ENCODE measurements at places on chromosomes 12 and 14. TPM values are rescaled to one million over a fixed set of nuclear protein-coding genes. Genes with fewer than 3 reads are reported as not detected.

DNA sequence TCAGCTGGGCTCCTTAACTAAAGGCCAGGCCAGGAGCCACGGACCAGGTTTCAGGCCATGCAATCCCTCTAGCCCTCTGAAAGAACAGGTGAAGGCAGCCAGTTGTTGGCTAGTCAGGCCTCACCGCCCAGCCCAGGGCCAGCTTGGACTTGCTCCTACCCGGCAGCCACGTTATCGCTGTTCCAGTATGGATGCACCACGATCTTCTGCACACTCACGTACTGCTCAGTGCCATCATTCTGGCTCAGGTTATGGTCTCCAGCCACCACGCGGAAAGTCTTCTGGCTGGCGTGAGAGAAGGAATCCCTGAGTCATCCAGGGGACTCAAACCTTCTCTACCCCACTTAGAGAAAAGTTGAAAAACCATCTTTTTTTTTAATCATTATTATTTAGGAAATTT is 4.1 kb downstream of the CELA1 start:
- H3K36me3 ChIP-seq = no peaks in the 10 kb centered on the region
- H3K4me3 ChIP-seq = no peak overlapping the region

GRCh38 chr12:3278681-3279414 is 201.7 kb downstream of the TSPAN9 start:
- peaks cover 4% of the 10 kb centered on the region for H3K4me1 ChIP-seq
- H3K36me3 ChIP-seq = peaks cover 6% of the 10 kb centered on the region
- peaks cover 14% of the 10 kb centered on the region for H3K27me3 ChIP-seq
- H3K4me3 ChIP-seq = no peak overlapping the region
- DNase-seq = no peak

GRCh38 chr12:80625051-80625450 is 82.4 kb upstream of the MYF6 start:
- no peak overlapping the region for H3K4me3 ChIP-seq
- H3K27ac ChIP-seq = no peak overlapping the region
- H3K4me1 ChIP-seq = no peaks in the 10 kb centered on the region

The DENND5B gene
- total RNA-seq = 17.5 TPM

GRCh38 chr14:45145214-45145613 is 9.5 kb downstream of the FANCM start:
- DNase-seq = no peak
- no peaks in the 10 kb centered on the region for H3K36me3 ChIP-seq
- H3K27ac ChIP-seq = no peak overlapping the region
- H3K27me3 ChIP-seq = no peaks in the 10 kb centered on the region
- no peak overlapping the region for H3K4me3 ChIP-seq

DNA sequence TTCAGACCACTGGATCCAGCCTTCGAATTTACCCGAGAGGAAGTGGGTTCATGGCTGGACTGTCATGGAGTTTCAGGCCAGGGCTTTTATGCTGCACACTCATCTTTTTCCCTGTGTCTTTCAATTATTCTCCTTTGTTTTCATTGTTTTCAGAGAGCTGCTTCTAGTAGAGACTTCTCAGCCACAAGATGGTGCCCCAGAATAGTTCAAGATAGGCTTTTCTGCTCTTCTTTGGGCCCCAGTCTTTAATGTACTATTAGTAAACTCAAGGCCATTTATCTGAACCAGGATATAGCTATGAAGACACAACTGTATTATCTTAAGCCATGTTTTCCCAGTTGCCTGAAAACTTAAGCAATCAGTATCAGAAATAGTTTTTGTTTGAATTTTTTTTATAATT is 30.4 kb upstream of the PSMA6 start:
- no peak for DNase-seq
- no peak overlapping the region for H3K27ac ChIP-seq
- H3K36me3 ChIP-seq = peaks cover 15% of the 10 kb centered on the region
- H3K27me3 ChIP-seq = no peaks in the 10 kb centered on the region

DNA sequence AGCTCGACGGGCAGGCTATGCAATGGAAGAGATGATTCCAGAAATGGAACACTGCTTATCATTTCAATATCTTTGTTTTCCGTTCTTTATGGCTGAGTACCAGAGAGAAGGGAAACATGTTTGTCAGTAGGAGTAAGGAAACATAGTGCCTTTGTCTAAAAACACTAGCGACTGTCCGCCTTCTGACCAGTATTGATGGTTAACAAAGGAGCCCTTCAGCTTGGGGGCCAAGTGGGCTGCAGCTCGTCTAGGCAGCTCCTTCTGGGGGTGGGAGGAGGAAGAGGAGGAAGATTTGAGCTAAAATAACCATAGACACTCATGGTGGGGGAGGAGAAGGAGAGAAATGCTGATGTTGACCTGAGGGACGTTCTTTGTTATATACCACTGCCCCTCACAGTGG is 15.0 kb downstream of the COQ5 start:
- no peak for DNase-seq
- H3K27ac ChIP-seq = peak overlapping the region; percentile 40
- H3K4me3 ChIP-seq = no peak overlapping the region
- peaks cover 17% of the 10 kb centered on the region for H3K36me3 ChIP-seq

Data from type B pancreatic cell (in vitro differentiated cells).